ENCODE measurements at places on chromosomes 12 and 14.
A peak's percentile ranks its signal among the peaks of the same experiment; 100 is the strongest.

GRCh38 chr12:27868139-27868538 is 88.1 kb upstream of the MANSC4 start:
- no peak for DNase-seq

GRCh38 chr14:76781648-76782051 is 20.4 kb downstream of the VASH1 start:
- no peak for DNase-seq

DNA sequence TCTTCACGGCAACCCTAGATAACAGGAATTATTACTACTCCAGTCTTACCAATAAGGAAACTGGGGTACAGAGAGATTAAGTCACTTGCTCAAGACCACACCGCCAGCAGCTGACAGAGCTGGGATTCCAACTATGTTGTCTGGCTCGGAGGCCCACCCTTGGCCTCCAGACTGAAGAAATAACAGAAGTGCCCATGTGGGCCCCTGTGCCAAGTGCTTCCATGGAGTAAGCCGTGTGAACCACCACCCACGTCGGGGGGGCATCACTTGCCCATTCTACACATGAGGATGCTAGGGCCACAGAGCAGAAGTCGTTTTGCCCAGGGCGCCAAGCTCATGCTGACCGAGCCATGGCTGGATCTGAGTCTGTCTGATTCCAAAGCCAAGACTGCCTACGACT is 926 bp upstream of the CMKLR1 start:
- DNase-seq: no peak

- no peak for DNase-seq
Observed at GRCh38 chr12:132036063-132036683, 86.4 kb downstream of the EP400 start.

DNA sequence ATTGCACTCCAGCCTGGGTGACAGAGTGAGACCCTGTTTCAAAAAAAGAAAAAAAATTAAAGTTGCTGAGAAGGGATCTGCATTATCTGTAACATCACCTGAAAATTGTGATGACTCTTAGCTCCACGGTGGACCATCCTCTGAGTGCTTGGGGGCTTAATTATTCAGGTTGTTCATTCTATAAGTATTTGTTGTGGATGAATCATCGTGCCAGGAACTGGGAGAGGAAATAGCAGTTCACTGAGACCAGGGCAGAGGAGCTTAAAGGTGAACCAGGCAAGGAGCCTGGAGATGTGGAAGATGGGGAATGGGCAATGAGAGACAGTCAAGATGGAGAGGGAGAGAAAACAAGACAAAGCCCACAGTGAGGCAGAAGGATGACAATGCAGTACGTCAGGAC is 25.5 kb upstream of the GSC start:
- DNase-seq: no peak

- no peak for DNase-seq
Observed at GRCh38 chr12:117890137-117890536, 78.7 kb downstream of the KSR2 start.

DNA sequence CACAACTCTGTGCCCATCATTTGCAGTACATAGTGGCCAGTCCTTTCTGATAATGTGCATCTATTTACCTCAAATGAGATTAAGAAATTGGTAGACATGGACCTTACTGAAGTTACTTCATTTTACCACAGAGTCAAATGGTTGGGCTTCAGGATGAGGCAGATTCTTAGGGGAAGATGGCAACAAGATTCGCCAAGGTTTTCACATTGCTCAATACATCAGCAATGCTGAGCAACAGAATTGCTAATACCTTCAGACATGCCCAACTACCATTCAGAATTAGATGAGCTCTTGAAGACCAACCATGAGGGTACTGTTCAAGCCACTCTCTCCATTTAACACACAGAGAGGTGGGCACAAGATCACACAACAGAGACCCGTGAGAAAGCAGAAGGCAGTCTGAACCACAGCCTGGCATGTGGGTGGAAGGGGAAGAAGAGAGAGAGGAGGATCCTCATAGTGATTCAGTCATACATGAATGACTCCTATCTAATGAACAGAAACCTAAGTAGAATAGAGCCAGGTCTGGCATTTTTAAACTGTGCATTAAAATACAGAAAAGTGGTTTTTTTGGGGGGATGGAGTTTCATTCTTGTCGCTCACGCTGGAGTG is 28.5 kb downstream of the CPM start:
- no peak for DNase-seq

DNA sequence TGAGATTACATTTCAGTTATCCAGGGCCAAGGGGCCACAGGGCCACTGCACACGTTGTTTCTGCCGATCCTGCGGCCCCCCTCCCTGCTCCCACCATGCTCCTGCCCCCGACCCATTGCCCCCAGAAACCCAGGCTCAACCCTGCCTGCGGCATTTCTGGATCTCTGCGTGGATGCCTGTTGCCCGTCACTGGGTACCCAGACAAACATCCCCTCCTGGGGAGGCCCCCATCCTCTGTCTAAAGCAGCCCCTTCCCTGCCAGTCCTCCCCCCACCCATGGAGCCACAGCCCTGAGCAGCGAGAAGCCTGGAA is 326.4 kb upstream of the SFSWAP start:
- no peak for DNase-seq

DNA sequence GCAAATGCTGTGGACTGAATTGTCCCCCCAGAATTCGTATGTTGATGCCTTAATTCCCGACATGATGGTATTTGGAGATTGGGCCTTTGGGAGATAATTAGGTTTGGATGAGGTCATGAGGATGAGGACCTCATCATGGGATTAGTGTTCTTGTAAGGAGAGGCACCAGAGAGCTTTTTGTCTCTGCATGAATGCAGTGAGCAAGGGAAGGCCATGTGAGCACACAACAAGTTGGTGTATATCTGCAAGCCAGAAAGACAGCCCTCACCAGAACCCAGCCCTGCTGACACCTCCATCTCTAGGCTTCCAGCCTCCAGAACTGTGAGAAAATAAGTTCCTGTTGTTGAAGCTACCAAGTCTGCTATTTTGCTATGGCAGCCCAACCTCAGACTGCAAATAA is 51.9 kb upstream of the SMCO2 start:
- DNase-seq: no peak

- DNase-seq: no peak
Observed at GRCh38 chr12:53994264-53995001, 5.5 kb upstream of the HOXC9 start.

DNA sequence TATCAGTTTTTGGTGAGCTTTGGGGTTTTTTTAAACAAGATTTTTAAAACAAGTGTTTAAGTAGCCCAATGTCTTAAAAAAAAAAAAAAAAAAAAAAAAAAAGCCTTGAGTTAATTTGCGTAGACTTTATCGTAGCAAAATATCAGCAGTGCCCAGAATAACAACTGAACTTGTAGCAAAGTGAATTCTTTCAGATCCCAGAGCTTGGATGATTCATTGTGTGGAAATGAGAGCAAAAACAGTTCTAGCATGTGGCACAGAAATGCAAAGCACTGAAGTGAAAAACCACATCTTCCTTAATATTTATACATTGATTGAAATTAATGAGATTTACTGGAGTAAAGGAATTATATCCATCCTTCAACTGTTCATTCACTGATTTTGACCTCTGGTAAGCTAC is 258.1 kb downstream of the EGLN3 start:
- DNase-seq: no peak

DNA sequence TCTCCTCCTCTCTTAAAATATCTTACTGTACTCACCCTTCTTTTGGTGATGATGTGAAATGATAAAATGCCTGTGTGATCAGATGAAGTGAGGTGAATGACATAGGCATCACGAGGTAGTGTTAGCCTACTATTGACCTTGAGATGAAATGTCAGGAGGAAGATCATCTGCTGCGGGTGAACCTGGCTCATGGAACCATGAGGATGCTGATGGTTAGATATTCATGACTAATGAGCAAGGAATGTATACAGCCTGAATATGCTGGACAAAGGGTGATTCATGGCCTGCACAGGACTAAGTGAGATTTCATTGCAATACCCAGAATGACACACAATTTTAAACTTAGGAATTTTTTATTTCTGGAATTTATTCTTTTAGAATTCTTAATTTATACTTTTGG is 89.6 kb downstream of the DAAM1 start:
- DNase-seq: no peak

GRCh38 chr12:109592905-109593272 is 19.3 kb downstream of the MVK start:
- DNase-seq: peak; percentile 28

DNA sequence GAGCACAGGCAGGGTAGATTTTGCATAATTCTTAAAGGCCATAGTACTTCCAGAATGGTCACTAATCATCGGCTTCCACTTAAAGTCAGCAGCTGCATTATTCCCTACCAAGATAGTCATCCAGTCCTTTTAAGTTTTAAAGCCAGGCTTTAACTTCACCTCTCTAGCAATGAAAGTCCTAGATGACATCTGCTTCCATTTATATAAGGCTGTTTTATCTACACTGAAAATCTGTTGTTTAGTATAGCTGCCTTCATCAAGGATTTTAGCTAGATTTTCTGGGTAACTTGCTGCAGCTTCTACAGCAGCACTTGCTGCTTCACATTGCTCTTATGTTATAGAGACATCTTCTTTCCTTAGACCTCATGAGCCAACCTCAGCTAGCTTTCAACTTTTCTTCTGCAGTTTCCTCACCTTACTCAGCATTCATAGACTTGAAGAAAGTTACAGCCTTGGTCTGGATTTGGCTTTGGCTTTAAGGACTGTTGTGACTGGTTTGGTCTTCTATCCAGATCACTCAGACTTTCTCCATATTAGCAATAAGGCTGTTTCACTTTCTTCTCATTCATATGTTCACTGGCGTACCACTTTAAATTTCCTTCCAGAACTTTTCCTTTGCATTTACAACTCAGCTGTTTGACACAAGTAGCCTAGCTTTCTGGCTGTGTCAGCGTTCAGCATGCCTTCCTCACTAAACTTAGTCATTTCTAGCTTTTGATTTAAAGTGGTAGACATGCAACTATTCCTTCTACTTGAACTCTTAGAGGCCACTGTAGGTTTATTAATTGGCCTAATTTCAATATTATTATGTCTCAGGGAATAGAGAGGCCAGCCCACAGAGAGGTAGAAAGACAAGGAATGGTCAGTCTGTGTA is 209.9 kb upstream of the GARIN2 start:
- no peak for DNase-seq

DNA sequence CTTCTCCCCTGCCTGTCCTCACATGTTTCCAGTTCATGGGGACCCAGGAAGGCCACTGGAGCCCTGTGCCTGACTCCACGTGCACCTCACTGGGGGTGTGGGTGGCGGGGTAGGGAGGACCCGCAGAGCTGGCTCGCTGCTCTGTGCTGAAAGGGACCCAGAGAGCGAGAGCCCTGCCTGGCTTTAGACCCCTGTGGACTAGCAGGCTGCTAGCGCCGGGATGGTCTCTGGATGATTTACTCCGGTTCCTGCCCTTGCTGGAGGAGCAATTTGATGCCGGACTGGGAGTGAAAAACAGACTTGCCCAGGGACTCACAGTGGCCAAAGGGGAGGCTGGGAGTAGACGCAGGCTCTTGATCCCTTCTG is 49.0 kb downstream of the NTF3 start:
- no peak for DNase-seq

DNA sequence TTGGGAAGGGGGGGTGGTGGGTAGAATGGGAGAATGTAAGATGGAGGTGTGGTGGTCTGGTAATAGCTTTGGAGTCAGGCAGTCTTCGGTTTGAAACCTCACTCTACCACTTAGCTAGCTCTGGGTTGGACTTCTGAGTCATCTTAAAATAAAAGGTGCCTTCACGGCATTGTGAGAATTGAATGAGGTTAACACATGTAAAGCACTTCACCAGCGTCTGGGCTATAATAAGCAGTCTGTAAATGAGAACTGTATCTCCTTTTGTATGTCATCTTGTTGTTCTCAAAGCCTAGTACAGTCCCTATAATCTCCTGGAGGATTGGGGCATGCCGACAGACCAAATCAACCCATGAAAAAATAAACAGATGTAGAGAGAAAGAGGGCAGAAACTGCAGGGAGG is 11.2 kb downstream of the C2CD5 start:
- peak; percentile 68 for DNase-seq

DNA sequence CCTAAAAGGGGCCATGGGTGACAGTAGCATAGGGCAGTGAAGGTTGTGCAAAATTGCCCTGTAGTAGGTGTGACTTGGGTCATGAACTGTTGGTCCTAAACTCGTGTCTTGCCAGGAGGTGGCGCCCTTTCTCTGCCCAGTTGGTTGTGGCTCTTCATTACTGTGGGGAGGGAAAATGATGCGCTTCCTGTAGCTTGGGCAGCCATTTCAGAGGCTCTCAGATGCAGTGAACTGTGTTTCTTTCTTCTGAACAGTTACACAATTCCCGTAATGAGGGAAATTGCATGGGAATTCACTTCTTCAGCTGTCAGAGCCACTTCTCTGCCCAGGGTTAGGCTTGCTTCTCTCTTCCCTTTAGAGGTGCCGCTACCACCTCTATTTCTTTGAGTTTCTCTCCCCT is 148.1 kb upstream of the NRXN3 start:
- DNase-seq: peak; percentile 82

DNA sequence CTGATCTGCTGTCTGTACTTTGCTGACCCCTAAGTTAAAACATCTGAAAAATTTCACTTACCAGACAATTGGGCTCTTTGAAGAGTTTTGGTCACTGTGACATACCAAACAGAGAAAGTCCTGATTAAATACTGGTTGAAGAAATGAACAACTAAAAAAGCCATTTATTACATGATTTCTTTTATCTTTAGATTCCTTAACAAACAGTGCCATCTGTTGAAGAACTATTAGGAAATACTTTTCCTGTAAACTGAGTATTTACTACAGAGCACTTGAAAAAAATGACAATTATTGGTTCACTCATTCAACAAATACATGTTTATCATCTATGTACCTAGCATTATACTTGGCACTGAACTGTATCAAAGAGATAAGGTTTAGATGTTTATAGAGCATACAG is 6.5 kb upstream of the WASHC4 start:
- DNase-seq: no peak

GRCh38 chr12:55704824-55705718 is 2.6 kb downstream of the ITGA7 start:
- no peak for DNase-seq

DNA sequence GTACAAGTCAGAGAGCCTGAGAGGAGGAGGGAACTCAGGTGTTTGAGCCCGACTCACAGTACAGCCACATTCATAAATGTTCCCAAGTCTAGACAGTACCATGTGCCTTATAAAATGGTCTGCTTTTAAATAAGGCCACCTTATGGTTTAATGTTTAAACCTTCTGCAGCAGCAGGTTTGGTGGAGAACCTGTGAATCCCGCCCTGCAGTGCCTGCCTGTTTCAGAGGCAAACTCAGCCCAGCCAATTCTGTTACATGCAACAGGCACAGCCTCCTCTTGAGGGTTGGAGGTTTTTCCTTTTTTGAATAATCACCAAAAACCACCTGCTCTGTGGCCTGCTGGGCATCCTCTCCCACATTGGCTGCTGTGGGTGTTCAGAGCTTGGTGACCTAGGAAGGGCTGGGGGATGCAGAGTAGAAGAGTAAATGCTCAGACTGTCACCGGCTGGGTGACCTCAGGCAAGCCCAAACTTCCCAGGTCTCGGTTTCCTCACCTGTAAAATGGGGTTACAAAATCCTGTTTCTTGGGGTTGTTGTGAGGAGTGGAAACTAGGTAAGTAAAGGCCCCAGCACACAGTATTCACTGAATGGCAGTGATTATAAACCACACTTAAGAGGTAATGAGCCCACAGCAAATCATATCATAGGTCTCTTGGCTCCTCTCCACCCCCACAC is 28.0 kb downstream of the NUAK1 start:
- DNase-seq: no peak
